ENCODE measurements at places on chromosomes 4 and X. TPM values are rescaled to one million over a fixed set of nuclear protein-coding genes. Genes with fewer than 3 reads are reported as not detected.

GRCh38 chr4:110705440-110705782 is 82.5 kb upstream of the PITX2 start:
- DNase-seq: no peak

DNA sequence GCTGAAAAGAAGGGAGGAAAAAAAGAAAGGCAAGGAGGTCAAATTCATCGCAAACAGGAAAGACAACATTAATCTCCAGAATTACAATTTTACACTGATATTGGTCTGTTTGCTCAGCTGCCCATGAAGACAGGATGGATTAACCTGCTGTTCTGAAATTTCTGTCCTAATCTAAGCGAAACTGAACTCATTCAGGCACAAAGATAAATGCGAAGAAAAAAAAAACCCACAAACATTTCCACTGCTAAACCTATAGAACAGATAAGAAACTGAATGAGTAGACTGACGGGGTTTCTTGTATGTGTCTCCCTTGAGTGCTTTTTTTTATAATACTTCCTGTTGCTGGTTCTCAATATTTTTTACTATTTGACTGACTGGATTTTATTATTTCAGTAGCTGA is 251.8 kb upstream of the FTHL17 start:
- no peak for DNase-seq

DNA sequence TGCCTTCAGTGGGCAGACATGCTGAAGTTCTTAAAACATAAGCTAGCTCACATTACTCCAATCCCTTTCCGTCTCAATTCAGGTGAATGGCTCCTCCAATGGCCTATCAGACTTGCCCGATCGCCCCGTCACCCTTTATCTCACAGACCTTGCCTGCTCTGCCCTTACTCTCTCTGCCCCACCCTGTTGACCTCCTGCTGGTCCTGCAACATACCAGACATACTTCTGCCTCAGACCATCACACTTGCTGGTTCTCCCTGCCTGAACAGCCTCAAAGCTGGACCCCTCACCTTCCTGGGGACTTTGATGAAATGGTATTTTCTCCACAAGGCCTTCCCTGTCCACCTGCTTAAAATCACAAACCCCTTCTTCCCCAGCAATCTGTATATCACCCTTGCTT is 340.1 kb upstream of the NR3C2 start:
- DNase-seq: no peak

DNA sequence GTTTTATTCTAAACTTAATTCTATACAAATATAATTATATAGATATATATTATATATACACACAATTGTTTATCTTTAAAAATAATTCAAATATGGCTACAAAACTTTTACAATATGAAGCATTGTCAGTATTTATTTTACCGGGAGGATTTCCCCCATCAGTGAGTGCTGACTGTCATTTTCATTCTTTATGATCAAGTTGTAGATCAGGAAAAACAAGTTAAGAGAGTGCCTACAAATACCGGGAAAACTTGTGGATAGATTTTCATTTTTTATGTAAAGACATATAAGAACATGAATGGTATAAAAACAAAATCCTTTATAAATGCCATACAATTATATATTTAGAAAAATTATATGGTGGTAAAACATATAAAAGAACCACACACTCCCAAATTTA is 37.8 kb downstream of the CLCN3 start:
- DNase-seq: no peak

- DNase-seq: no peak
Observed at GRCh38 chr4:183345261-183345660, 23.0 kb upstream of the CLDN24 start.

DNA sequence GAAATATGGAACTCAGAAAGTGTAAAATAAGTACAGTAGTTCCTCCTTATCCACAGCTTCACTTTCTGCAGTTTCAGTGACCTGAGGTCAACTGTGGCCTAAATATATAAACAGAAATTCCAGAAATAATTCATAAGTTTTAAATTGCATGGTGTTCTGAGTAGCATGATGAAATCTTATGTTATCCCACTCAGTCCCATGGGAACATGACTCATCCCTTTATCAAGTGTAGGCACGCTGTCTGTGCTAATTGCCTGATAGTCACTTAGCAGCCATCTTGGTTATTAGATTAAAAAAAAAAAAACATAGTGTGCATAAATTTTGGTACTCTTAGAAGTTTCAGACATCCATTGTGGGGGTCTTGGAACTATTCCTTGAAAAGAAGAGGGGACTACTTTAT is 983.4 kb upstream of the ADGRL3 start:
- no peak for DNase-seq

GRCh38 chr4:3254302-3255131 is 5.6 kb downstream of the MSANTD1 start:
- no peak for DNase-seq

Gene NHSL2
- total RNA-seq: 0.36 TPM
